Activated T-cell treated with anti-CD3 and anti-CD28 coated beads for 24 hours (primary cell): ENCODE measurements at places on chromosomes 16 and 17.

DNA sequence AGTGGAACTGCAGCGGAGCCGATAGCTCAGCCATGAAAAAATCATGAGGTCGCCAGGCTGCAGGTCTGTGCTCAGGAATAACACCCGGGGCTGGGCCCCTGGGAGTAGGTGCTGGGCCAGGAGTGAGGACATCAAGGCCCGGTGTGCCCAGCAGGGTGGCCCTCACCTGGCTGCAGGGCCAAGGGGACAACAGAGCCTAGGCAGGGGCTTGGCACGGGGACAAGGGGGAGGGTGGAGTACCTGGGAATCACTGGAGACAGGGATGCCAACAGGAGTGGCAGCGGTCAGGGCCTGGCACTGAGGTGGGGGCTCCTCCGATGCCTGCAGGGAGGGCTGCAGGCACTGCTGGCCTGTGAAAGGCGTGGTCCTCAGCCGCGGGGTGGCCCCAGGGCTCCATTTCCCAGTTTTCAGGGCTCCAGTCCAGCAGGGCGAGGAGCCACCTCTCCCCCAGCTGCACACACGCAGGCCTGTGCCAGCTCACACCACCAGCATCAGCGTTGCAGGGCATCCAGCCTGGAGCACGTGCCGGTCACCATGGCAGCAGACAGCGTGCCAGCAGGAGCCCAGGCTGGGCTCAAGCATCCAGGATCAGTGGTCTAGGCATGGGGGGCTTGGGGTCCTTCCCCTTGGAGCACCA is 4.7 kb upstream of the FSCN2 start:
- DNase-seq: no peak

GRCh38 chr17:82088838-82089722 is 9.0 kb downstream of the FASN start:
- DNase-seq: no peak

DNA sequence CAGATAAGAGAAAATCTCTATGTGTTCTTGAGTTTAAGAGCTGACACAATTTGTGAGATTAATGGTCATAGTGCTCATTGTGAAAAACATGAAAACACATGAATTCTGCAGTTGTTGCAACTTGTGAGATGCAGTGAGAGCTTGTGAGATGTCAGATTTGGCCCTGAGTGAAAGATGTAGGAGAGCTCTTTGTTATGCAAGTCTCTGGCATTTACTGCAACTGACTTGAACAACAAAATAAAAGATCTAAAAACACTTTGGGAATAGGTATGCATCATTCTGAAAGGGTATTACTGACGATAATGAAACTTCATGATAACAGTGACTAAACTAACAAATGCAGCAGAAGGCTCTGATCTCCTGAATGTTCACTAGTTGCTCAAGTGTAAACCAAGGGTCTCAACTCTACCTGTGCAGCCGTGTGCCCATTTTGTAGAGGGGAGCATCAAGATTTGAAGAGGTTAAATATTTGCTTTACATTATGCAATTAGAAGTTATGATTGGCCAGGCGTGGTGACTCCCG is 50.8 kb upstream of the SMIM36 start:
- DNase-seq: no peak

- no peak for DNase-seq
These were observed 159.1 kb downstream of the UTP18 start for GRCh38 chr17:51419476-51419875.

DNA sequence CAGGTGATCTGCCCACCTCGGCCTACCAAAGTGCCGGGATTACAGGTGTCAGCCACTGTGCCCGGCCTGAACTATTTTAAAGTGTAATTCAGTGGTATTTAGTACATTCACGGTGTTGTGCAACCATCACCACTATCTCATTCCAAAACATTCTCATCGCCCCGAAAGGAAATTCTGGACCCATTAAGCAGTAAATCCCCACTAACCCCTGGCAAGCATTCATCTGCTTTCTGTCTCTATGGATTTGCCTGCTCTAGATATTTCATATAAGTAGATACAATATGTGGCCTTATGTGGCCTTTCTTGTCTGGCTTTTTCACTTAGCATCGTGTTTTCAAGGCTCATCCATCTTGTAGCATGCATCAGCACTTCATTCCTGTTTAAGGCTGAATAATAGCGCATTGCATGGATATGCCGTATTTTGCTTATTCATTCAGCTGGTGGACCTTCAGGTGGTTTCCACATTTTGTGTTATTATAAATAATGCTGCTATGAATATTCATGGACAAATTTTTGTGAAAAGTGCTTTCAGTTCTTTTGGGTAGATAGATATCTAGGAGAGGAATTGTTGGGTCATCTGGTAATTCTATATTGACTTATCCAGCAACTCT is 8.4 kb upstream of the HERPUD1 start:
- no peak for DNase-seq

DNA sequence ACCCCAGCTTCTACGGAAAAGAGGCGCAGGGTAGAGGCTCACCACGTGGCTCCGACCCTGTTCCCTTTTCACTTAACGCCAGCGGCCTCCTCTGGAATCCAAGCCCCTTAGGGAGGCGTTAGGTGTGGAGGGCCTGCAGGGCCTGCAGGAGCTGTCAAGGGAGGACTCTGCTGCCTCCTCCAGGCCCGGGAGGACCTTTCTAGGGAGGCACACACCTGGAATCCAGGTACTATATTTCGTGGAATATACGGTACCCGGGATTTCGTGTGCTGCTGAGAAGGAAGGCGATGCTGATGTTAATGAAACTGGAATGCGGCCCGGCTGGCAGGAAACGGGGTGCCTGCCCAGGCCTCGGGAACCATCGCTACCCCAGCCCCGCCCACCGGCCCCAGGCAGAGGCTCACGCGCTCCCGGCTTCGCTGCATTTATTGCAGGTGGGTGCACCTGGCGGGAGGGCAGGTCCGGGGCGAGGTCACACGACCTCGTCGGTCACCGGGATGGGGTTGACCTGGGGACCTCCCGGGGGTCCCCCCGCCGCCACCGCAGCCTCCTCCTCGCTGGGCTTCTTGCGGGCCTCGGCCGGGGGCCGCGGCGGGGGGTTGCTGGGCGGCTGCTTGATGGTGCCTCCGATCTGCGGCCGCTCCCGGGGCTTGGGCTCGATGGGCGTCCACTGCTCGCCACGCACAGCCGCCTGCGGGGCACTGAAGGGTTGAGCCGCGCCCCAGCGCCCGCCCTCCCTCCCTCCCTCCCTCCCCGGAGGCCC is 4.7 kb downstream of the IL17C start:
- no peak for DNase-seq

GRCh38 chr16:28063591-28064061 is at the start of gene GSG1L:
Gene GSG1L, minus strand, starts transcription at chr16:28063714. Its CDS starts 290 bp downstream, at chr16:28063424.
- DNase-seq: no peak

GRCh38 chr17:41464682-41465081 is 2.5 kb downstream of the KRT32 start:
- no peak for DNase-seq

- DNase-seq: no peak
These were observed 41.5 kb downstream of the USP22 start for GRCh38 chr17:21001111-21001812.

DNA sequence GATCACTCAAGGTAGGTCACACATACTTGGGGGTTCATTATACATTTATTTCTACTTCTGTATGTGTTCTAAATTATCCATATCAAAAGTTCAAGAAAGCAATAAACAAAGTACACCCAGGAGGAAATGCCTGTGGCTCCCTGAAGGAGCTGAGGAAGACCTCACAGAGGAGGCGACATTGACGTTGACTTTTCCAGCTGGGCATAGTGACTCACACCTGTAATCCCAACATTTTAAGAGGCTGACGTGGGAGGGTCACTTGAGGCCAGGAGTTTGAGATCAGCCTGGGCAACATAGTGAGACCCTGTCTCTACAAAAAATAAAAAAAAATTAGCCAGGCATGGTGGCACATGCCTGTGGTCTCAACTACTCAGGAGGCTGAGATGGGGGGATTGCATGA is 16.3 kb downstream of the ITGAD start:
- DNase-seq: no peak

GRCh38 chr17:6577686-6578263 is 21.4 kb upstream of the PITPNM3 start:
- DNase-seq: no peak

DNA sequence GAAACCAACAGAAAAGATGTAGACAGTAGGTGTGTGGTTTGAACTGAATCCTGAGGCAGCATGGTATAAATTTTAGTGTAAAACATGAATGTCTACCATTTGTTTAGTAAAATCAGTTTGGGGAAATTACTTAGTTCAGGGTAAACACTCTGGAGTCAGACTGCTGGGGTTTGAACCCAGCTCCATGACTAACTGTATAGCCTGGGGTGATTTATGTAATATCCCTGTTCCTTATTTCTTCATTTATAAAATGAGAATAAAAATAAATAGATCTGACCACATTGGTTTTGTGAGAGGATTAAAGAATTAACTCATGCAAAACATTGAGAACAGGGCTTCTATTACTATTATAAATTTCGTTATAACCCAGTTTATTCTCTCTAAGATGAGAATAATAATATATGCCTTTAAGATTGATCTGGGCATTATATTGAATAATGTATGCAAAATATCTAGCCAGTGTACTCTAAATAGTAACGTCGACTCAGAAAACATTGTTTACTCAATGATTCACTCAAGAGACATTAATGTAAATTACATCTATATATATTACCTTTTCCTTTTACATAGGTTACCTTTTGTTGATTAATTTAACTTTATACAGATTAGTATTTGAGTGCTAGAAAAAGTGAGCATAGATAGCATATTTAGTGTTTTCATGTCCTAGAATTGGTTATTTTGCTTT is 120.6 kb upstream of the KCNJ16 start:
- no peak for DNase-seq

DNA sequence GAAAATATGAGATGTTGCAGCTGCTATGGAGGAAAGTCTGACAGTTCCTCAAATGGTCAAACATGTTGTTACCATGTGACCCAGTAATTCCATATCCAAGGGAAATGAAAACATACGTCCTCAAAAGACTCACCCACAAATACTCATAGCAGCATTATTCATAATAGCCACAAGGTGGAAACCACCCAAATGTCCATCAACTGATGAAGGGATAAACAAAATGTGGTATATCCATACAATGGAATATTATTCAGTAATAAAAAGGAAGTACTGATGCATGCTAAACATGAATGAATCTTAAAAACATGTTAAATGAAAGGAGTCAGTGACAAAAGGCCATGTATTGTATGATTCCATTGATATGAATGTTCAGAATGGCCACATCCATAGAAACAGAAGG is 140.2 kb downstream of the PITPNC1 start:
- no peak for DNase-seq

DNA sequence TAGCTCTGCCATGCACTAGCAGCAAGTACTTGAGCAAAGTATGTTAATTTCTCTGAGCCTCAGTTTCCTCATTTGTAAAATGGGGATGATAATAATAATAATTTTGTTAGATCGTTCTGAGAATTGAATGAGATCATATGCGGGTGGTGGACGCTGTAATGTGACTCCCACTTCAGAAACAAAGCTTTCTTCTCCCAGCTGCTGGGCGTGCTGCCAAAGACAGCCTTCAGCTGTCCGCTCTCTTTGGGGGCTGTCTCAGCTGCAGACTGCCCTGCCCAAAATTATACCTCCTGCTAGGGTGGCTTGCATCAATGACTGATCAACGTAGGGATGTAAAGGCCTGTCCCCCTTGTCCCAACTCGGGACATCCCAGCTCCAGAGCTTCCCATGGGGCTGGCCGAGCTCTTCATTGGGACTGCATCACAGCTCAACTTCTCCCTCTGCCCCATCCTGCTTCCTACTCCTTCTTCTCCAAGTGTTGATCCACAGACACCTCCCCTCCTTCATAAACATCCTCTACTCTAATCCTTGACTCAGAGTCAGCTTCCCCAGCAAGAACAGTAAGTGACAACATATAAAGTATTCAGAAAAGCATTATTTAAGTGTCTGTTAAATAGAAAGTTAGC is 30.7 kb upstream of the CDH5 start:
- DNase-seq: no peak

DNA sequence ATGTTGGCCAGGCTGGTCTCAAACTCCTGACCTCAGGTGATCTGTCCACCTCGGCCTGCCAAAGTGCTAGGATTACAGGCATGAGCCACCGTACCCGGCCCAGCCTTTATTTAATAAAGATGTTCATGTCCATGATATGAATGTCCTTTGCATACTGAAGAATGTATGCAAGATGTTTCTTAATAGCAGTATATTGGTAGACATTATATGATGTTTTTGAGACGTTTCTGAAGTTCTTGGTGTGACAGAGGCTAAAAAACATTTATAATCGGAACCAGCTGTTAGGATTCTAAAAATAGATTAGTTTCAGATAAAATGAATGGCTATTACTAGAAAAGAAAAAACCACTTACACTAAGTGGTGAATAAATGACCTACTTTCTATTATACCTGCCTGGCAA is 11.8 kb downstream of the PDZD9 start:
- DNase-seq: no peak

DNA sequence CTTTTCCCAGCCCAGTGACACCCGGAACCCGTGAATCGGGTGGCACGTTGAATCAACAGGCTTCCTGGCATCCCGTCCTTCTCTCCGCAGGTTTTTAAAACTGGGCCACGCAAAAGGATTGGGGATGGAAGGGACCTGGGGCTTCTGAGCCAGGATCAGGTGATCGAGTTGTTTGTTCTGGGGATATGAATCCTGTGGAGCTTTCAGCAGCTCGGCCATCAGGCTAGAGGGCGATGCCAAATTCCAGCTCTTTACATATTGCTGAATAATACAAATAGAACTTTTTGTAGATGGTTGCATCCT is 473 bp downstream of the SUPT6H start:
- DNase-seq: no peak

DNA sequence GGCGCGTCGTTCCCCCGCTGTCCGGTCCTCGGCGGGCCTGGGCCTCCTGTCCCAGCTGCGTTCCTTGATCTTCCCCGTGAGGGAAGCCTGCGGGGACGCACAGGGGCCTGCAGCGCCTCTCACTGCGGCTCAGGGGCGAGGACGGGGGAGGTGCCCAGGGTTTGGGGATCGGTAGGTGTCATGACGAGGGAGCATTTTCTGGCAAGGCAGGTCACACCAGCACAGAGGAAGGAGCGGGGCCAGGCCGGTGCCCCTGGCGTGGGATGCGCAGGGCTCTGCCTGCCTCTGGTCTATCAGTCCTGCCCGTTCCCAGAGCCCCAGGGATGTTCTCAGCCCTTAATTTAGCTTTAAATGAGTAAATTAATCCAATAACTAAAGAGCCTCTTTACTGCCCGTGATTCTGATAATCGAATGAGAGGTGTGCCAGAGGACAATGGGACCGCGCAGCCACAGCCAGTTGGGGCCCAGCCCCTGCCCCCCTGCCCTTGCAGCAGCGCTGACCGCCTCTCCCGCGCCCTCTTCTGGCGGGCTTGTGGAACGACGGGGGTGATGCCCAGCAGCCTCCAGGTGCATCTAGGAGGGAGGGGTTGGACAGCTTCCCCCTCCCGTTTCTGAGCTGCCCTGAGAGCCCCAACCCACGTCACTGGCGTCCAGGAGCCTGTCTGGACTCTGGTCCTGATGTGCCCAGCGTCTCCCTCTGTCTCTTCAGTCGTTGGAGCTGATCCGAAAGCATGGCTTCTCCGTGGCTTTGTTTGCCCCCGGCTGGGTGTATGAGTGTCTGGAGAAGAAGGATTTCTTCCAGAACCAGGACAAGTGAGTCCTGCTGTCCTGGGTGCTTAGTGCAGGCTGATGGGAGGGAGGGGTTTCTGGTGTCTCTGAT is 7.9 kb downstream of the ENGASE start:
- peak; percentile 20 for DNase-seq

- DNase-seq: no peak
These were observed 161.5 kb downstream of the ZFHX3 start for GRCh38 chr16:72886346-72886974.

GRCh38 chr17:59094861-59095530 is 11.7 kb downstream of the TRIM37 start:
- DNase-seq: no peak

GRCh38 chr16:29815032-29815721 is 775 bp upstream of the PAGR1 start:
- DNase-seq: no peak
